ENCODE measurements at places on chromosomes 4 and X.

GRCh38 chr4:37516057-37516775, 170.0 kb downstream of the RELL1 start:
- DNase-seq, result no peak

- peak; percentile 71 for DNase-seq
Observed at GRCh38 chrX:103817502-103817901, 14.6 kb downstream of the RAB9B start.

DNA sequence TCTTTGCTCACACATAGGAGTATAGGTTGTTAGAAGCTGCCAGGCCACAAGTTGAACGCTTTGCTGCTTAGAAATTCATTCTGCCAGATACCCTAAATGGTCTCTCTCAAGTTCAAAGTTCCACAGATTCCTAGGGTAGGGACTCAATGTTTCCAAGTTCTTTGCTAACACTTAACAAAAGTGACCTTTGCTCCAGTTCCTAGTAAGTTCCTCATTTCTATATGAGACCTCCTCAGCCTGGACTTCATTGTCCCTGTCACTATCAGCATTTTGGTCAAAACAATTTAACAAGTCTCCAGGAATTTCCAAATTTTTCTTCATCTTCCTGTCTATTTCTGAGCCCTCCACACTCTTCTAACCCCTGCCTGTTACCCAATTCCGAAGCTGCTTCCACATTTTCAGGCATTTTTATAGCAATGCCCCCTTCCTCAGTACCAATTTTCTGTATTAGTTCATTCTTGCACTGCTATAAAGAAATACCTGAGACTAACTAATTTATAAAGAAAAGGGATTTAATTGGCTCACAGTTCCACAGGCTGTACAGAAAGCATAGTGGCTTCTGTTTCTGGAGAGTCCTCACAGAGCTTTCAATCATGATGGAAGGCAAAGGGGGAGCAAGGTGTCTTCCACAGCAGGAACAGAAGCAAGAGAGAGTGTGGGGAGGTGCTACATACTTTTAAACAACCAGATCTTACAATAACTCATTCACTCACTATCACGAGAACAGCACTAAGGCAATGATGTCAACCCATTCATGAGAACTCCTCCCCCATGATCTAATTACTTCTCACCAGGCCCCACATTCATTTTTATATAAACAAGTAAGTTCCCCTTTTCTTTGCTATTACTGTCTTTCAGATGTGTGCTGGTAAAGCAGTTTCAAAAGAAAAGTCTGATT, 11.5 kb upstream of the TLR1 start:
- peak; percentile 65 for DNase-seq

GRCh38 chrX:130497531-130497930, 95.7 kb downstream of the RBMX2 start:
- DNase-seq, result no peak

- DNase-seq, result no peak
Observed at GRCh38 chr4:2608291-2608690, 71.8 kb downstream of the FAM193A start.

DNA sequence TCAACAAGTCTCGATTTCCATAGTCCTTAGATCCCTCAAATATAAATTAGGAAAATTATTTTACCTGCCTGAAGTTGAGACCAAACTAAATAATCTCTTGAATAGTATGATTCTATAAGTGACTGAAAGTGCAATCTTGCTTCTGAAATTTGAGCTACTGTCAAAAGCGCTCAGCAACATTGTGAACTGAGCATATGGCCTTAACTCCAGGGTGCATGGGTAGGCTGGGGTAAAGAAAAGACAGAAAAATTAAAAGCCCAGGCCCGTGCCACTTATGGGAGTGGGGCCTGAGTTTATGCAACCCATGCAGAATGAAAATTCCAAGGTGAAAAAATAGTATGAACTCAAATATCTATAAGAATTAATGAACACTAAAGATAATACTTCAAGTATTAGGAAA, 9.8 kb downstream of the PGRMC2 start:
- no peak for DNase-seq

DNA sequence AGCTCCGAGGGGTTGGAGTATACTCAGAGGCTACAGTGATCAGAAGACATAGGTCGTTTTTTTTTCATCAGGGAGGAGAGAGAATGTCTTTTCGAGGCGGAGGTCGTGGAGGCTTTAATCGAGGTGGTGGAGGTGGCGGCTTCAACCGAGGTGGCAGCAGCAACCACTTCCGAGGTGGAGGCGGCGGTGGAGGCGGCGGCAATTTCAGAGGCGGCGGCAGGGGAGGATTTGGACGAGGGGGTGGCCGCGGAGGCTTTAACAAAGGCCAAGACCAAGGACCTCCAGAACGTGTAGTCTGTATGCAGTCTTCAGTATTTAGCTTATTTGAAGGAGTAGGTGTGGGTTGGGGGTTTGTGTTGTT, 500 bp downstream of the GAR1 start:
- peak; percentile 30 for DNase-seq

- peak; percentile 3 for DNase-seq
Observed at GRCh38 chrX:131394384-131394783, 105.3 kb upstream of the IGSF1 start.
